ENCODE measurements at places on chromosomes 13 and 19. TPM values are rescaled to one million over a fixed set of nuclear protein-coding genes. Genes with fewer than 3 reads are reported as not detected.
A peak's percentile ranks its signal among the peaks of the same experiment; 100 is the strongest.

GRCh38 chr19:13796301-13797057 is 1.2 kb downstream of the ZSWIM4 start:
- DNase-seq = no peak

DNA sequence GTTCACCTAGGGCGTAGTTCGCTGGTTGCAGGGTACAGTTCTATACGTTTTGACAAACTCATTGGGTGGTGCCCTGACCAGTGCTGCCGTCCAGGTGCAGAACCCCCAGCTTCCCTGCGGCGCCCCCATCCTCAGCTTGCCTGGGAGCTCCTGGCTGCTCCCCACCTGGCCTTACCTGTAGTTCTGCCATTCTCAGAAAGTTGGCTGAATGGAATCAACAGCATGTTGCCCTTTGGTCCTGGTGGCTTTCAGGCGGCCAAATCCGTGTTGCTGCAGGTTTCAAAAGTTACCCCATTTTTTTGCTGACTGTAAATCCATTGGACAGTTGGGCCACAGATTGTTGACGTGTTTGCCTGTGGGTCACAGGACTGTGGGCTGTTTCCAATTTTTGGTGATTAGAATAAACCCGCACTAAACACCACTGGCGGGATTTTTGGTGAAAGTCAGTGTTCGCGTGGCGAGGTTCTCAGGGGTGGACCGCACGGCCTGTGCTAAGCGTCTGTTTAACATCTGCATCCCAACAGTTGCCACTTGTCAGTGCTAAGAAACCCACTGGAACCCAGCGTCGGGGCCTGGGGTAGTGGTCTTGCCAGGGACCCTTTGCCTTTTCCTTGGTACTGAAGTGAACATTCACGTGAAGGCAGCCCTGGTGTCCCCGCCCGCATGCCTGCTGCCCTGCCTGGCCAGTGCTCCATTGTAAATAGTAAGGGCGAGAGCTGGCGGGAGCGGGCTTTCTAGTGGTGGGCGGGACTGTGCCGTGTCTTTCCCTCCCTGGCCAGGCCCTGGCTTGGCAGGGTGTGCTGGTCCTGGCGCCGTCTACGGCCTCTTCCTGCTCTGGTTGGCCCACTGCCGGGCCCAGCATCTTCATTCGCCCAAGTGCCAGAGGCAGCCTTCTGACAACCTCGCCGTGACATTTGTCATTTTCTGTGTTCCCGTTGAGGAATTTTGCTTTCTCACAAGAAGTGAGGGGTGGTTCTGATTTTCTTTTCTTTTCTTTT is 3.3 kb downstream of the DOT1L start:
- peak; percentile 96 for DNase-seq

Gene PRR19
- 0.65 TPM for total RNA-seq

DNA sequence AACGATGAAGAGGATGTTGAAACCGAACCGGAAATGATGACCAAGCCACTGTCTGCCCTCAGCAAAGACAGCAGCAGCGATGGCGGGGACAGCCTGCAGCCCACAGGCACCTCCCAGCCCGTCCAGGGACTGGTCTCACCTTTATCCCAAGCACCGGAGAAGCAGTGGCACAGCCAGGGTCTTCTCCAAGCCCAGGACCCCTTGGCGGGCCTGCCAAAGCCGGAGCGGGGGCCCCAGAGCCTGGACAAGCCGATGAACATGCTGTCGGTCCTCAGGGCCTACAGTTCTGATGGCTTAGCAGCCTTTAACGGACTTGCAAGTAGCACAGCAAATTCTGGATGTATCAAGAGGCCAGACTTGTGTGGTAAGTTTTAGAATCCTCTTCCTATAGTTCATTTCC is 177.0 kb downstream of the ZNF536 start:
- no peak for DNase-seq
